ENCODE measurements at places on chromosomes 6 and 20.
A peak's percentile ranks its signal among the peaks of the same experiment; 100 is the strongest.

DNA sequence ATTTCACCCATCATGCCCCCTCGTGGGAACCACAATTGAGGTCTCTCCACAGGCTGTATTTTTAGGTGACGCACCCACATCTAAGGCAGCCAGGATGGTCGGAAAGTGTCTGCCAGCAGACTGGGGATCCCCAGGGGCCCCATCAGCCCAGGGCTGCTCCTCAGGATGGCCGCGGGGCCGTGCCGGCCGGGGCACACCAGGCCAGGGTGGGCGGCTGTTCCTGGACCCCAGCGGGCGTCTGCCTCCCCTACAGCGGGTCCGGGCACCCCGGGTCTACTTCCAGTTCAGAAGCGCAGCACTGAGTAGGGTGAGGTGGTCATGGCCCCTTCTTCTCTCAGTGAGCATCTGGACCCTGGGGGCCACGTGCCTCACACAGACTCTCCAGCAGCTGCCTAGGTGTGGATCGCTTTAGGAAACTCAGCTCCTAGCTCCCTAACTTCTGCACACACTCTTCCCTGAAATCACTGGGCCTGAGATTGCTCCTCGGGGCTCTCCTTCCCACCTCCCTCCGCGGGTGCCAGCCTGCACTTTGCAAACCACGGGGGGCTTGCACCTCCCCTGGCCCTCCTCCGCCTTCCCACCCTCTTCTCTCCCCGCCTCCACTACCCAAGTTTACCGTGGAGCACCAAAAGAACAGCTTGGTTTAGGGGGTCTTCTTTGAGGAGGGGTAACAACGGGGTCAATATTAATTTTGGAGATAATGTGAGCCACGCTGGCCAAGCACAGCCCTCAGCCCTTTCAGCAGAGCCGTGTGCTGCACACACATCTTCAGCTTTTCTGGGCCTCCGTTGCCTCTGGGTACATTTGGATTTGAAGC lies 14.2 kb upstream of the FOXC1 start:
- no peak for DNase-seq

DNA sequence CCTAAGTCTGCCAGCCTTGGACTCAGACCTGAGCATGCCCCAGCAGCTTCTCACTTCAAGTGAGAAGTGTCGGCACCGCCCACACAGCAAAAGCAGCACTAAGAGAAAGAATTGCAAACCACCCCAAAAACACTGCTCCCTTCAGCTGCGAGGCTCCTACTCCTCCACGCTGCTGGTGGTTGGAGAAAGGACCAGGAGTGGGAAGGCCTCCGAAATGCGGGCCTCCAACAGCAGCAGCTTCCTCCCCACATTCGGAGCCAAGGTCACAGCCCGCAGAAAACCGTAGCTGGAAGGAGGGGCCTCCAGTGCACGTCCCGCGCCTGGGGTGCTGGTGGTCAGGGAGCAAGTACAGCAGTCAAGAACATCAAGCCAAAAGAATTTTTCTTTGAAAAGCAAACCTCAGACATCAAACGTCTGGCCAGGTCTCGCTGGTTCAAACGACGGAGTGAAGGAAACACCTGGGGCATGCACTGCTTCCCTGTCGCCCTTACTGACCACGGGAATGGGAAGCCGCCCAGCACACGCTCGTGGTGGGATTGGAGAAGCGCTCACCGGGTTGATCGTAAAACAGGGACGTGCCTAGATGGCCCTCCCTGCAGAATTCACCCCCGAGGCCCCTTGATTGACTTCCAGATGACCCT lies 185.6 kb upstream of the CST7 start:
- DNase-seq = no peak

DNA sequence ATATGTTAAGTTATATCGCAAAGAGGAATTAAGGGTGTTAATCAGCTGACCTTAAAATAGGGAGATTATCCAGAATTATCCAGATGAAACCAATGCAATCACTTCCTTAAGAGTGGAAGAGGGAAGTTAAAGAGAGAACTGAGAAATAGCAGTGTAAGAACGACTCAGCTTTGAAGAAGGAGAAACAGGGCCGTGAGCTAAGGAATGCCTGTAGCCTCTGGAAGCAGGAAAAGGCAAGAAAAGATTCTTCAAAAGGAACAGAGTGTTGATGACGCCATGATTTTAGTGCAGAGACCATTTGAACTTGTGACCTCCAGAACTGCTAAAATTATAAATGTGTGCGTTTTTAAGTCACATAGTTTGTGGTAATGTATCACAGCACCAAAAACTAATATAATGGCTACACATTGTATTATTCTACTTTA lies 32.7 kb downstream of the ILRUN start:
- DNase-seq = no peak

GRCh38 chr6:54491431-54491830 lies 183.2 kb downstream of the TINAG start:
- DNase-seq = no peak

DNA sequence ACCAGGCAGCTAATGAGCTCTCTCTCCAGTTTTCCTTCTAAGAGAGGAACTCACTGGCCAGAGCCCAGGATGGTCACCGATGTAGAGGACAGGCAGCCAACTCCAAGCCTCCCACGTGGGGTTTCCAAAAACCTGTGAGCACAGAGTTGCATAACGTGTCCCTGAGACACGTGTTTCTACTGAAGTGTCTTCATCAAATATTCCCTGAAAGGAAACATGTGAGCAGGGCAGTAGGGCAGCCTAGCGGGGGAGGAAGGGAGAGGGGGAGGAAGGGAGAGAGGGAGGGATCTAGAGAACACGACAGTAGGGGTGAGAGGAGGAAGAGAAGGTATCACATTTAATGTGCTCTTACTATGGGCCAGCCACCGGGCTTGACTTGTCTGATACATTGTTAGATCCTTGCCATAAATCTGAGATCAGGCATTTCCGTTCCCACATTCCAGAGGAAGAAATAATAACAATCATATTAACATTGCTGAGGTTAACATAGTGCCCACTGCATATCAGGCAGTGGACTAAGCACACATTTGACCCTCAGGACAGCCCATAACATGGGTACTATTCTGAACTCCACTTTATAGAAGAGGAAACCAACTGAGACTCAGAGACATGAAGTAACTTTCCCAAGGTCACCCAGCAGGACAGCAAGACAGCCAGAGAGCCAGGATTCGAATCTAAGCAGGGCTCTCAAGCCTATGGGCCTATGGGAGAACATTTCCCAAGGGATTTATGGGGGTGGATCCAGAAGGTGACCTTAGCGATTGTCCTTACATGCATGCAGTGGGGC lies 4.5 kb upstream of the SYS1 start:
- DNase-seq = no peak

DNA sequence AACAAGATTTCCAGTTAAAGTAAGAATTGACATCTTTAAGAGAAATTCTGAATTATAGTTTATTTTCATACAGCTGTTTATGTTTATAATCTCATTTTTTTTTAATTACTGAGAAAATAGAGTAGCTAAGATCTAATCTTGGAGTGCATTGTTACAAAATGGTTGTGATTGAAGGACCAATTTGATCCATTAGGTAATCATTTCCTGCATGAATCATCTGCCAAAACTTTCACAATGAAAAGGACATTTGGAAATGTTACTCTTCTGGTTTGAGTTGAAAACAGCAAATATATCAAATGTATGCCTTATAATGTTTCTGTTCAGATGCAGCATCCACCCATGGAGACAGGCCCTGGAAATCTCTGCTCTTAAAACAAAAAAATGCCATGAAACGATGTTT lies 19.0 kb downstream of the TUBB2A start:
- DNase-seq = no peak

DNA sequence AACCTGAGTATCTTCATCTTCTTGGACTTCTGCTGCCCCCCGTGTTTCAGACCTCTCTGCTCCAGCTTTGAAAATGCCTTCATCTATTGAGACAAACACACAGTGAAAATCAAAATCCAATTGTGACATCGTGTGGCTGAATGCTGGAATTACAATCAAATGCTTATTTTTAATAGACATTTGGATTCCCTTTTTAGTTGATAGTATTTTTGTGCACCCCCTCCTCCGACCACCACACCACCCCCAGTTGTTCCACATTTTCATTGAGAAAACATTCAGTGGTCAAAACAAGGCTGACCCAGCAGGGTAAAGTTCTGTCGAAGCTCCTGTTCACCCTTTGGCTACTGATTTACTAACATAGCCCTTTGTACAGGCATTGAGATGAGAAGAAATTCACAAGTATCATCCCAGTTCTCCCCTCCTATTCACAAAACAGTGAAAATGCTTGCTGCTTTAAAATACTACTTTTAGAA lies 79.0 kb downstream of the NRSN1 start:
- peak; percentile 75 for DNase-seq

- no peak for DNase-seq
Measured at GRCh38 chr6:90401933-90402830, 105.5 kb upstream of the BACH2 start.

DNA sequence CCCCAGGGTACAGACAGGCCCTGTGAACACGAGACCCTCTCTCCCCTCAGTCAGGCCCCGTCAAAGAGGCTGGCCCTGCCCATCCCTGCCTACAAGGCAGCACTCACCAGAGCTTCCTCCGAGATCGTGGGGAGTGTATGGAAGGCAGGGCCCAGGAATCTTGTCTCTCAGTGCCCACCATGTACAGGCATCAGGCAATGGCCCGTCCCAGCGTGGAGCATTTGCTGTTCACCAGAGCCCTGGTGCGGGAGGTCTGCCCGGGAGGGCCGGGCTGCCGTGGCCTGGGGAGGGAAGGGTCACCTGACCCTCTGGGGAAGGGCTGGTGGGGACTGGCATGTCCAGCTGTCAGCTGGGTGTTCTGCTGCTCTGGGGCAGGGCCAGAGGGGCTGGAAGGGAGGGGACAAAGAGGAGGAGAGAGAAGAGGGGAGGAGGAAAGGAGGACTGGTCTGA lies at the start of gene IP6K3:
Gene IP6K3, minus strand, starts transcription at position 255 of the 450 bp plus-strand sequence. CDS start 11,429 bp downstream, outside the sequence.
- DNase-seq = peak; percentile 69

DNA sequence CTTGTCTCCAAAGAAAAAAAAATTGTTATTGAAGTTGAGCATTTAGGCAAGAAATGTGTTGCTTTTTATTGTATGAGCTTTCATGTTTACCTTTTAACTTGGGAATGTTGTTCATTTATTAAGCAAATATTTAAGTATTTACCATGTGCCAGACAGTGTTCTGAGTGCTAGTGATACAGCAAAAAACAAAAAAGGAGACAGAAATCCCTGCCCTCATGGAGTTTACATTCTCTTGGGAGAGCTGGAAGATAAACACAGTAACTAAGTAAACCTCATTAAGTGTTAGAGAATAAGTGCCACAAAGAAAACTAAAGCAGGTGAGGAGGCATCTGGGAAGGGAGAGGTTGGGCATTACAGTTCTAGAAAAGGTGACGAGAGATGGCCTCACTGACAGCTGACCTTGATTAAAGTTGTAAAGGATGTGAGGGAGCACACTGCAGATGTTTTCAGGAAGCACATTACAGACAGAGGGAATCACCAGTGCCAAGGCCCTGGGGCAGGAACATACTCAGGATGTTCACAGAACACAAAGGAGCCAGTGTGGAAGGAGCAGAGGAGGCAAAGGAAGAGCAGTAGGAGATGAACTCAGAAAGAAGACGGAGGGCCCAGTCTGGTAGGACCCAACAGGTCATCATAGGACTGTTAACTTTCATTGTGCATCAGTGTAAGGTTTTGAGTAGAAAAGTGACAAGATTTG lies 33.5 kb downstream of the XRN2 start:
- DNase-seq = no peak

DNA sequence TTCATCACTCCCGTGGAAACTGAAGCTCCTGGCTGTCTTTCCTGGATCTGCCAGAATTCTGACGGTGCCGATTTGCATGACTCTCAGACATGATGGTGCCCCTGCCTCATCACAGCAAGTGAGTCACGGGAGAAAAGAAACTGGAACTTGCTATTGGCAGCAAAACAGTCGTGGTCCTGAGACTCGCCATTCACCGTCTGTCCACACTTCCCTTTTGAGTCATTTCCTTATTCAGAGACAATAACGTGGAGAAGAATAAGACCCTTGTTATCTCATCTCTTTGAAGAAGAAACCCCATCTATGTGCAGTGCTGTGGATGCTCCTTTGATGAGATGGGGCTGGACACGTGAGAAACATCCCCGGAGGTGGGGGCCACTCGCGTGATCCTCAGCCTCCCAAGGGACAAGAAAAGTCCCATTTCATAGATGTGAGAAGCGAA lies 4.2 kb downstream of the GPR31 start:
- DNase-seq = no peak

Measured in retina (tissue), 1 donor.